Endodermal cell (in vitro differentiated cells): ENCODE measurements at places on chromosomes 4 and X. TPM values are rescaled to one million over a fixed set of nuclear protein-coding genes. Genes with fewer than 3 reads are reported as not detected.
A peak's percentile ranks its signal among the peaks of the same experiment; 100 is the strongest.

DNA sequence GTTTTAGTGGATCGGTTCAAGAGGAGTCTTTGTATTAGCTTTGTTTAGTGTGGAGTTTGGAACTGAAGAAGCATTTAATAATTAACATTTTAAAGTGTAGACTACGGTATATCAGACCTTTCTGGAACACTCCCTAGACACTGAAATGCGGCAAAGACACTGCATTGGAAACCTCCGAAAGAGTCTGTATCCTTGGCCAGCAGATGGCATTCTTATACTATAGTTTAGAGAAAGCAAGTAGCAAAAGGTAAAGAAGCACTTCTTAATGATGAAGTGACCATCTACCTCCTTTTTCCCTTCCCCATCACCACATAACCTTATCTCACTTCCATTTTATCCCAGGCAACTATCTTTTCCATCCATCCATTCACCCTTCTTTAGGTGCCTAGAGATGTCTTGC, 7.6 kb downstream of the FABP2 start:
- H3K4me3 ChIP-seq: no peak overlapping the region
- DNase-seq: peak; percentile 56
- no peak overlapping the region for H3K27ac ChIP-seq
- H3K27me3 ChIP-seq: peaks cover 12% of the 10 kb centered on the region
- H3K36me3 ChIP-seq: no peaks in the 10 kb centered on the region

The SLC6A8 gene
- total RNA-seq: 120 to 122 TPM (median 121 TPM) in 3 replicates

DNA sequence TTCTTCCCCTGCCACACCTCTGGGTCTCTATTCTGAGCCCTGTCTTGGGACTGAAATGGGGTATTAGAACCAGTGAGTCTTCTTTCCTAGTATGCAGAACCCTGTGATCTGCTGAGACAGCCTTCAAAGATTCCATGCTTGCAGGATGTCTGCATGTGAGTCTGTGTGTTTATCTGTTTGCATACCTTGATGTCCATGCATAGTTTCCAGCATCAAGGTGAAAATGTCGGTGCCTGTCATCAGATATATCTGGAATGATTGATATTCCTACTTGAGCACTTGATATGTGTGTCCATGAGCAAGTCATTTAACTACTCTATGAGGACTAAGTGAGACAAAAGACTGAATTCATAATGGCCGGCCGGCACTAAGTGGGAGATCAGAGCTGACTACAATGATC, 117.0 kb upstream of the HS3ST1 start:
- no peaks in the 10 kb centered on the region for H3K27me3 ChIP-seq
- no peak overlapping the region for H3K27ac ChIP-seq

The AFM gene
- not detected in 3 replicates for total RNA-seq

GRCh38 chr4:123017078-123017477, 94.7 kb upstream of the NUDT6 start:
- no peak overlapping the region for H3K27ac ChIP-seq
- no peak overlapping the region for H3K4me3 ChIP-seq
- no peak for DNase-seq

The TCP11X2 gene
- total RNA-seq: 3.0 to 4.0 TPM (median 3.8 TPM) in 3 replicates

GRCh38 chr4:64068096-64068495, 341.2 kb downstream of the TECRL start:
- no peak overlapping the region for H3K4me3 ChIP-seq
- no peak overlapping the region for H3K27ac ChIP-seq
- no peak for DNase-seq
- H3K36me3 ChIP-seq: no peaks in the 10 kb centered on the region

GRCh38 chr4:147096667-147097604, 151.3 kb upstream of the TTC29 start:
- H3K27me3 ChIP-seq: no peaks in the 10 kb centered on the region
- no peaks in the 10 kb centered on the region for H3K36me3 ChIP-seq

DNA sequence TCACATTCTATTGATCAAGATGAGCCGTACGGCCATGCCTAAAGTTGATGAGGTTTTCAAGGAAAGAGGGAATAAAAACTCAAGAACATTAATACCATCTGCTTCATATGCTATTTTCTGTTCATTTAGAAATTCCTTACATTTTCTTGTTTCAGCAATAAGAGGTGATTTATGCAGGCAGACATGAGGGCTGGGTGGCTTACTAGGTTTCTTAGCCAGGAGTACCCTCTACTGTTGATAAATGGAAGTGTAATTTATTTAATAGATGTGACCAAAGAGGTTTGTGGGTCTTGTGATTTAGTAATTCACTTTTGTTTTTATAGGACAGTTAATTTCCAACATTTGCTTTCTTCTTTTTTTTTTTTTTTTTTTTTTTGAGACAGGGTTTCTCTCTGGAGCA, 6.4 kb upstream of the SMIM9 start:
- no peak for DNase-seq
- no peak overlapping the region for H3K4me3 ChIP-seq
- H3K27ac ChIP-seq: no peak overlapping the region
- no peaks in the 10 kb centered on the region for H3K27me3 ChIP-seq
- no peaks in the 10 kb centered on the region for H3K36me3 ChIP-seq

DNA sequence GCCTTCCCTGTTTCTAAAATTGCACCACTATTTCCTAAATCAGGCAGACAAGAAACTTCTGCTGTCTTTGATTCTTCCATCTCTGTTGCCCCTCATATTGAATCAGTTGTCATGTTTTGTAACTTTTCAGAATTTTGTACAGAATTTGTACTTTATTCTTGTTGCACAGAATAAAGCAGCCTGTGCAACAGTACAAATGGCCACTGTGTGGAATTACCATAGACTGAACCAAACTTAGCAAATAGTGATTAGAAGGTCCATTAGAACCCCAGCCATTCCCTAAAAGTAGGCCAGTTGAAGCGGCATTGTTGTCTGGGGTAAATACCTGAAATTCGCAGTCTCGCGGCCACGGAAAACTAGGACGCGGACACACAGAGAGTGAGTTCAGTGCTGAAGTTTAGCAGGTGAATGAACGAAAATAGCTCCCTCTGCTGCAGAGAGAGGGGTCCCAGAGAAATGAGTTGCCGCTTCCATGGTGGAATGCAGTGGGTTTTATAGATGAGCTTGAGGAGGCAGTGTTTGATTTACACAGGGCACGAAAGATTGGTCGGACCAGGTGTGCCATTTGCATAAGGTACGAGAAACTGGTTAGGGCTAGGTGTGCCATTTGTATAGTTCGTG, 71.8 kb downstream of the C4orf33 start:
- no peak overlapping the region for H3K4me3 ChIP-seq
- no peaks in the 10 kb centered on the region for H3K27me3 ChIP-seq
- H3K4me1 ChIP-seq: no peaks in the 10 kb centered on the region
- no peaks in the 10 kb centered on the region for H3K36me3 ChIP-seq
- peak; percentile 77 for DNase-seq

The HSD17B13 gene
- total RNA-seq: 0.58 to 0.86 TPM in 2 of 3 replicates, not detected in the other

DNA sequence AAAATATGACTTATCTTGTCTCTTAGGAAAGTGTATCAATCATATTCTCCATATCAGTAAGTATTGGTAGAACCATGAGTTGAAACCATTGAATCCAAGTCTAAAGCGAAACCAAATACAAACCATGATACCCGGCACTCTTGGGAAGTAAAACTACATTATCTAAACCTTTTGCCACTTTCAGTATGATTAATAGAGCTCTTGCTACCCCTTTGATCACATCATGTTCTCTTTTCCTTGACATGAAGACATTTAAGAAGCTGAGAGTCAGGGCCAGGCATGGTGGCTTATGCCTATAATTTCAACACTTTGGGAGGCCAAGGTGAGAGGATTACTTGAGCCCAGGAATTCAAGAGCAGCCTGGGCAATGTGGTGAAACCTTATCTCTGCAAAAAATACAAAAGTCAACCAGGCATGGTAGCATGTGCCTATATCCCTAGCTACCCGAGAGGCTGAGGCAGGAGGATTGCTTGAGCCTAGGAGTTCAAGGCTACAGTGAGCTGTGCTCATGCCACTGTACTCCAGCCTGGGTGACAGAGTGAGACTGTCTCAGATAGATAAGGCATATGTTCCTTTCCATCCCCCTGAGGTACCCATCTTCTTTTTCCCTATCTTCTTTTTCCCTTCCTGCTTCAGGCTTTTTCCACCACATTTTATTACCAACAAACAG, 45.4 kb downstream of the CEP135 start:
- H3K27ac ChIP-seq: no peak overlapping the region
- no peaks in the 10 kb centered on the region for H3K4me1 ChIP-seq

DNA sequence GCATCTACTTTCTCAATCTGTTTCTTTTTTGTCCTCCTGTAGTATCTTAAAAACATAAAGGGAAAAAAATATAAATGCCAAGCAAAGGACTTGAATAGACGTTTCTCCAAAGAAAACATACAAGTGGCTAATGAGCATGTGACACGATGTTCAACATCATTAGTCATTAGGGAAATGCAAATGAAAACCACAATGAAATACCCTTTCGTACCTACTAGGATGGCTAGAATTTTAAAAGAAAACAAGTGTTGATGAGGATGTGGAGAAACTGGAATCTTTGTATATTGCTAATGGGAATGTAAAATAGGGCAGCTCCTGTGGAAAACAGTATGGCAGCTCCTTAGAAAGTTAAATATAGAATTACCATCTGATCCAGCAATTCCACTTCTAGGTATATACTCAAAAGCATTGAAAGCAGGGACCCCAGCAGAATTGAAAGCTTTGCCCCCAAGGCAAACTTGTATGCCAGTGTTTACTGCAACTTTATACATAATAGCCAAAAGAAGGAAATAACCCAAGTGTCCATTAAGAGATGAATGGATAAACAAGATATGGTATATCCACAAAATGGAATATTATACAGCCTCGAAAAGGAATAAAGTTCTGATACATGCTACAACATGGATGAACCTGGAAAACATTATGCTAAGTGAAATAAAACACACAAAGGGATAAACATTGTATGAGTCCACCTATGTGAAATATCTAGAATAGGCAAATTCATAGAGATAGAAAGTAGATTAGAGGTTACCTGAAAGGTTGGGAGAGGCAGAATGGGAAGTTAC, 138.3 kb downstream of the SH3KBP1 start:
- H3K4me1 ChIP-seq: no peaks in the 10 kb centered on the region
- H3K36me3 ChIP-seq: no peaks in the 10 kb centered on the region
- no peak overlapping the region for H3K4me3 ChIP-seq
- no peaks in the 10 kb centered on the region for H3K27me3 ChIP-seq
- no peak for DNase-seq
- no peak overlapping the region for H3K27ac ChIP-seq

The BEX5 gene
- total RNA-seq: 8.4 and 8.9 TPM in 2 replicates

DNA sequence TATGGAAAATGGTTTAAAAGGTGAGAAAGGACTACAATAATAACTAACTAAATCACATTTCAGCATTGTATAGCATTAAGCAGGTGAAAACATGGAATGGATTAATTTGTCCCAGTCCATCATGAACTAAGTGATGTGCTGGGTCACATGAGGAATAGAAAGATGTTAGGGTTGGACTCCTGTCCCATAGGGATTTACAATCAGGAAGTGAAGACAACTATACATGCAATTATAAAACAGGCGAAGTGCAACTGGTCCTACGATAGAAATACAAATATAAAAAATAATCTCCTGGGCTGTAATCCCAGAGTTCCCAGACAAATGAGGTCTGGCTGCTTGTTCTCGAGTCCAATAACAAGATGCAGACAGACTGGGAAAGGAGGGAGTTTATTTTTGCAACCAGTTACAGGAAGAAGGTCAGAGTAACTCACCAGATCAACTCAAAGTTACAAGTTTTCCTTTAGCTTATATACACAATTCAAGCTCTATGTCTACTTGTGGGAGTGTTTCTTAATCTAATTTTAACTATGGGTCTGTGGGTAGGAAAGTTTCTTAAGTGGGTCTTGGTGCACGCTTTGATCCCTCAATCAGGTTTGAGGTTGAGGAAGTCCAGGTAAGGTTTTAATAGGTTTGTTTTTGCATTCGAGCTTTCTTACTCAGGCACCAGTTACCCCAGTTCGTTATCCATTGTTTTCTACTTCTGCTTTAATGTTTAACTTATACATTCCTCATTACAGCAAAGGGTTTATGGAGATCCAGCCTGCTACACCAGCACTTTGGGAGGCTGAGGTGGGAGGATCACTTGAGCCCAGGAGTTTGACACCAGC, 50.1 kb downstream of the IGFBP7 start:
- no peak overlapping the region for H3K27ac ChIP-seq
- no peaks in the 10 kb centered on the region for H3K36me3 ChIP-seq
- H3K27me3 ChIP-seq: no peaks in the 10 kb centered on the region
- no peaks in the 10 kb centered on the region for H3K4me1 ChIP-seq
- H3K4me3 ChIP-seq: no peak overlapping the region

DNA sequence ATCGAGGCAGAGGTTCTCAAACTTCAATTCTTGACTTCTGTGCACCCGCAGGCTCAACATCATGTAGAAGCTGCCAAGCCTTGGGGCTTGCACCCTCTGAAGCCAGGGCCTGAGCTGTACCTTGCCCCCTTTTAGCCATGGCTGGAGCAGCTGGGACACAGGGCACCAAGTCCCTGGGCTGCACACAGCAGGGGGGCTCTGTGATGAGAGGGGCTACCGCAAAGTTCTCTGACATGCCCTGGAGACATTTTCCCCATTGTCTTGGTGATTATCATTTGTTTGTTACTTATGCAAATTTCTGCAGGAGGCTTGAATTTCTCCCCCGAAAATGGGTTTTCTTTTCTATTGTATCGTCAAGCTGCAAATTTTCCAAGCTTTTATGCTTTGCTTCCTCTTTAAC, 4.9 kb upstream of the MAGEB17 start:
- peaks cover 69% of the 10 kb centered on the region for H3K36me3 ChIP-seq
- H3K27me3 ChIP-seq: no peaks in the 10 kb centered on the region
- DNase-seq: peak; percentile 80
- no peak overlapping the region for H3K4me3 ChIP-seq

GRCh38 chr4:162104459-162105124, 59.2 kb downstream of the FSTL5 start:
- no peaks in the 10 kb centered on the region for H3K36me3 ChIP-seq
- no peak for DNase-seq
- no peak overlapping the region for H3K27ac ChIP-seq
- no peak overlapping the region for H3K4me3 ChIP-seq
- no peaks in the 10 kb centered on the region for H3K4me1 ChIP-seq

The CSAG3 gene
- total RNA-seq: 0.35 and 0.41 TPM in 2 replicates

DNA sequence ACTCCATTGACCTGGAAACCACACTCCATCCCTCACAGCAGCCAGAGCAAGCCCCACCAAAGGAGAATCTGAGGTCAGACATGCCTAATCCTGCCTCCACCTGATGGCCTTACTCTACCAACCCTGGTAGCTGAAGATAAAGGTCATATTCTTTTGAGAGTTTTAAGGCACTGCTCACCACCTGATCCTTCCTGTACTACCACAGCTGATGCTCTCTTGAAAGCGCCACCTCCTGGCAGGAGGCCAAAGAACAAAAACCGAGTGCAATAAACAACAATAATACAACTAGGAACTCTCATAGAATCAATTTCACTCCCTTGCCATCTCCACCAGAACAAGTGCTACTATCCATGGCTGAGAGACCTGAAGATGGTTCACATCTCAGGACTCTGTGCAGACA, 301.6 kb downstream of the NAF1 start:
- no peak overlapping the region for H3K4me3 ChIP-seq
- no peaks in the 10 kb centered on the region for H3K4me1 ChIP-seq
- peak; percentile 63 for DNase-seq
- H3K27me3 ChIP-seq: no peaks in the 10 kb centered on the region
- H3K36me3 ChIP-seq: no peaks in the 10 kb centered on the region

DNA sequence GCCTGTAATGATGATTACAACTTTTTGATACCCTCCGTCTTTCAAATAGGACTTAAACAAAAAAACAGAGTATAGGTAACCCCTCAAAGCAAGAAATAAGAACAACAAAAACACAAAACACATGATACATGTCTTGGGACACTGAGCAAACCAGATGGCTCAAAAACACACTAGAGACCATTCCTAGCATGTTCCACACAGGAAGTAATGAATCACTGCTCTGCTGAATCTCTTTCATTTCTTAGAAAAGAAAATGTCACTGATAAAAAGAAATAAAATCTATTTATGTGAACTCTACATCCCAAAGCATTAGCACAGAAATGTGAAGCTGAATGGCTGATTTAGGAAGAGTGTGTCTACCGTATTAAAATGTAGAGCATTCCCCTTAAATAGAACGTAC, 134.5 kb upstream of the IL15 start:
- no peak overlapping the region for H3K27ac ChIP-seq
- no peaks in the 10 kb centered on the region for H3K4me1 ChIP-seq
- H3K27me3 ChIP-seq: no peaks in the 10 kb centered on the region
- H3K4me3 ChIP-seq: no peak overlapping the region
- DNase-seq: no peak
